Cortex of kidney (tissue), 1 donor: ENCODE measurements at places on chromosomes 1 and 21.

DNA sequence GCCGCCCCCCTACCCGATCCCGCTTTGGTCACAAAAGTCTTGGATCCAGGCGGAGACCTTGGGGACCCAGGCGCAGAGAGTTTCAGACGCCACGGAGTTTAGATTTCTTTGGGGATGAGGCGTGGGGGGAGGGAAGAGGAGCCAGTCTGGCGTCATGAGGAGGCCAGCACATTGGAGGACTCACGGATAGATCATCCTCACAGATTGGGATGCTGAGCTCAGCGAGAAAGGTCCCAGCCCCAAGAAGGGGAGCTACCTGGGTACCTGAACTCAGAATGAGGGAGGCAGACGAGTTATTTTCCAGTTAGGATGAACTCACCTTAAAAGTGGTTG, 393 bp downstream of the ELAPOR1 start:
- DNase-seq = no peak

DNA sequence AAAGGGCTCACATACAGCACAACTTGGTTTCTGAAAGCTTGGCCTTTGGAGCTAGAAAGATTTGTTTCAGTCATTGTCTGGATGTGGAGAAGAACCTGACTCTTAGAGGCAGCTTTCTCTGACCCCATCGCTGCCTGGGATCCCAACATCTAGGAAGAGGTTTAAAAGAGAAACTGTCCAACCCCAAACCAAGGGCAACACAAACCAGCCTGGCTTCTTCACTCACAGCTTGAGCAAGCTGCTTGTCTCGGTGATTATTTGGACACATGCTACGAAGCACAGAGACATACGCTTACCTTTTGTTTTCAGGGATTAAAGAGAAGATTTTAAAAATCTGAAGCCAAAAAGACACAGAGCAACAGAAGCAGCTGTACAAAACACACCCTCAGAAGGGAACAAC, 109.8 kb downstream of the ETS2 start:
- no peak for DNase-seq

DNA sequence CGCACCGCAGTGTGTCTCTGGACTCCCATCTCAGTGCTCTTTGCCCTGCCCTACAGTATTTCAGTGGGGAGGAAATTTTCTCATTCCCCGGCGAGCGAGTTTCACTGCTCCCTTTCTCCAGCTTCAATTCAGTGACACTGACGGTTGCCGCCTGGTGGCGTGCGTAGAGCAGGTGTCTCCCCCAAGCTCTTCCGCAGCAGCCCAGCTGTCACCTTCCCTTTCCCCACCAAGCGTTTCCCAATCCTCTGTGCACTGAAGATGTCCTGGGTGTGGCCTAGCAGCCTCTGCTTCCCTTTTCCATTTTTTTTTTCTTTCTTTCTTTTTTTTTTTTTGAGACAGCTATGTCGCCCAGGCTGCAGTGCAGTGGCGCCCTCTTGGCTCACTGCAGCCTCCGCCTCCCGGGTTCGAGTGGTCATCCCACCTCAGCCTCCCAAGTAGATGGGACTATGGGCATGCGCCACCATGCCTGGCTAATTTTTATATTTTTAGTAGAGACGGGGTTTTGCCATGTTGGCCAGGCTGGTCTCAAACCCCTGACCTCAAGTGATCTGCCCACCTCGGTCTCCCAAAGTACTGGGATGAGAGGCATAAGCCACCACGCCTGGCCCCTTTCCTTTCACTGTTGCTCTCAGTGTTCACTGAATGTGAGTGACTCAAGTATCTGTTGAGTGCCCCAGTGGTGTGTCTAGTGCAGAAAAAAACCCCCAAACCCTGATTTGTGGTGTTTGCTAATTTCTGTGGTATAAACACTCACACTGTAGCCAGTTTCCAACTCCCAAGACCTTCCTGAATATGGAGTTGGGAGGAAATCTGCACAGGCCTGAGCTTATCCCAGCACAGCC, 30.1 kb downstream of the TNFRSF1B start:
- DNase-seq = no peak

DNA sequence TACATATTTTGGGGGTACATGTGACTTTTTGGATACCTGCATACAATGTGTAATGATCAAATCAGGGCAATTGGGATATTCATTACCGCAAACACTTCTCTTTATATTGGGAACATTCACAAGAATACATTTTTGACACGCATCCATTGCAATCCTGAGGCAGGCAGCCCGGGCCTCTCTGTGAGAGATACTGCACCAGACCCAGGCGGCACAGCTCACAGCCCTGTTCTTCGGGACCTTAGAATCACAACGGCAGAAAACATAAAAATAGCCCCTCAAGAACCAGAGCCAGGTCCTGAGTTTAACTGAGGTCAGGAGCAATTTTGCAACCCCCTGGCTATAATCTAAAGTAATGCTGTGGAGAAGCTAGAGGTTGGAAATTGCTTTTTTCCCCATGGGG, 90.8 kb upstream of the PGBD5 start:
- no peak for DNase-seq

DNA sequence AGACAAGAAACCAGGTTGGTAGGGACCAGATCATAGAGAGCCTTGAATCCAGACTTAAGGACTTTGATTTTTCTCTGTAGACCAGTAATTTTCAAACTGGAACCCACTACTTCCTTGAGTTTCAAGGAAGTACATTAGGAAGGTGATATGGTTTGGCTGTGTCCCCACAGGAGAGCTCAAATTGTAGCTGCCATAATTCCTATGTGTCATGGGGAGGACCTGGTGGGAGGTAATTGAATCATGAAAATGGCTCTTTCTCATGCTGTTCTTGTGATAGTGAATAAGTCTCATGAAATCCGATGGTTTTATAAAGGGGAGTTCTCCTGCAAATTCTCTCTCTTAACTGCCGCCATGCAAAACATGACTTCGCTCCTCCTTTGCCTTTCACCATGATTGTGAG, 10.1 kb upstream of the PRKAA2 start:
- no peak for DNase-seq

DNA sequence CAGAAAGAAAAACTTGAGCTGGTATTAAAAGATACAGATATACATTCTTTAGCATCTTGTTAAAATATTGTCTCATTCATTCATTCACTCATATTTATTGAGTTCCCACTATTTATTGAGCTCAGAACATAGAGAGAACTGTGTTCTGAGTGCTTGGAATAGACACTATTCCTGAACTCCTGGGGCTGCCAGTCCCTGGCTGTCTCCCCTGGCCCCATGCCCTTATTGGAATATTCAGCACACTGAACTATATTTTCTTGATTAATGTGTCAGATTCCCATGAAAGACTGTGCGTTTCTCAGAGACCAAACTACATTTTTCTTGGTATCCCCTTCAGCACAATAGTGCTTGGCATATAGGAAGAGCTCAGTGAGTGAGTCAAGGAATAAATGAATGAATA, 44.0 kb upstream of the DAB1 start:
- no peak for DNase-seq

DNA sequence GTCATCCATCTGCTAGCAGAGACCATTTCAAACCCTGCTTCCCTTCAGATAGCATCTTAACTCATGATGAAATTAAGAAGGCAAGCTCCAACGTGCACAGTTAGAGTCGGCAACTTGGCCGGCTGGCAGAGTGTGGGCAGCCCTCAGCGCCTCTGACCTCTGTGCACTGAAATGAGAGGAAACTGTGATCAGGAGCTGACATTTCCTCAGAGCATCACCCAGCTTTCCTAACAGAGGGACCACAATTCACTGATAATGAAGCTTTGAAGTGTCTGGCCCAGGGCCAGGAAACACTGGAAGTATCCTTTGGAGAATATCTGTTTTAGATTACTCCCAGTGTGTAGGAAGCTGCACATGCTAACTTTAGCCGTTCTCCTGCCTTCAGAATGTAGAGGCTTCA, 145.0 kb upstream of the ZC3H11B start:
- no peak for DNase-seq

GRCh38 chr1:16387201-16388188, 20.5 kb downstream of the SZRD1 start:
- DNase-seq = no peak

GRCh38 chr1:226903819-226904716, 33.7 kb downstream of the PSEN2 start:
- no peak for DNase-seq

DNA sequence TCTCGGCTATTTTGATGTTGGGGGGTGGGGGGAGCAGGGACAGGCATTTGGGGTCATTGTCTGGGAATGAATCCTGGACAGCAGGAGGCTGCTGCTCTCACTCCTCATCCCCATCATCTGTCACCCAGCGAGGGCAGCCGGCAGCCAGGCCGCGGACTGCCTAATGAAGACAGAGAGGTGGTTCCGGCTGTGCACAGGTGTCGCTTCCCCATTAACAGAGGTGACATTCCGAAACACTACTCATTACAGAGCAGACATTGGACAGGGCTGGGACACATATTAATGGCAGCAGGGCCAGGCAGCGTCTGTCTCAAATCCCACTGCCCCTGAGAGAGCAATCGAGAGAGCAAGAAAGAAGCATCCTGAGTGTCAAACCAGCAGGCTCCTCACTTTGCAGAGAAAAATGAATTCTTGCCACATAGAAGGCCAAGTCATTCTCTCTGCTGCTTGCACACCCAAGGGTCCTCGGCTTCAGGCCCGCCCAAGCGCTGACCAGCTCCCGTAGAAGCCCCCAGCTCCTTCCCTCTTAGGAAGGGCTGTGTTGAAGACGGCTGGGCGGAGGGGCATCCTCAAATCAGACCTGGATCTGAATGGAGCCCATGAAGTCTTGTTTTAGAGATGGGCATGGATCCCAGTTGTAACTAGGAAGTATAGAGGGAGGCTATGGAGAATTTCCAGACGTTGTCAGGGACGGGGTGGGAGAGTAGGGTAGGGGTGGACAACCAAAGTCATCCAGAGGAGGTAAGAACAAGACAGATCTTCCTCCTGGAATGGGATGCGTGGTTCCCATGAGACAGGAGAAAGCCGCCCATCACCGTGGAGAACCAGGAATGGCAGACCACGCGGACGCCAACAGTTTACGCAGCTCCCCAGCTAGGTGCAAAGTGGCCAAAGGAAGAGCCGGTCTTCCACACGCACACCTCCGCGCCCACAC, 8.2 kb upstream of the LEMD1 start:
- no peak for DNase-seq

- DNase-seq = no peak
Measured at GRCh38 chr1:39538531-39539251, 37.9 kb downstream of the PABPC4 start.

- no peak for DNase-seq
Measured at GRCh38 chr1:36207339-36207738, 16.9 kb upstream of the THRAP3 start.

DNA sequence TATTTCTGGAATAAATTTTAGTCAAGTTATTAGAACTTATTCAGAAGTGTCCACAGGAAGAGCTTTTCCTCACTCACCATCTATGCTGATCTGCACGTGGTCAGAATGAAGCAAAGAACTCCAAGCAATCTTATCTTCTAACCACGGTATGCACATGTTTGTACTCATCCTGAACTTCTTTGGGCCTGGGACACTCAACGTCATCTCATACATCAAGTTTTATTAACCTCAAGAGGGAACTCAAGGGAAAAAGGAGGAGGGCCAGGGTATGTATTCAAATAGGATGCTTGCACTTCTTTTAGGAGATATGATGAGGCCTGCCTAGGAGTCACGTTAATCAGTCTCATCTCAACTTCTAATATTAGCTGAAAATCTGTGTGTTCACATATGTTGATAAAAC, 142.5 kb downstream of the C1orf94 start:
- no peak for DNase-seq

- no peak for DNase-seq
Measured at GRCh38 chr1:9728451-9729295, 77.1 kb downstream of the PIK3CD start.

- DNase-seq = no peak
Measured at GRCh38 chr21:43975469-43976098, 36.5 kb upstream of the TRAPPC10 start.

DNA sequence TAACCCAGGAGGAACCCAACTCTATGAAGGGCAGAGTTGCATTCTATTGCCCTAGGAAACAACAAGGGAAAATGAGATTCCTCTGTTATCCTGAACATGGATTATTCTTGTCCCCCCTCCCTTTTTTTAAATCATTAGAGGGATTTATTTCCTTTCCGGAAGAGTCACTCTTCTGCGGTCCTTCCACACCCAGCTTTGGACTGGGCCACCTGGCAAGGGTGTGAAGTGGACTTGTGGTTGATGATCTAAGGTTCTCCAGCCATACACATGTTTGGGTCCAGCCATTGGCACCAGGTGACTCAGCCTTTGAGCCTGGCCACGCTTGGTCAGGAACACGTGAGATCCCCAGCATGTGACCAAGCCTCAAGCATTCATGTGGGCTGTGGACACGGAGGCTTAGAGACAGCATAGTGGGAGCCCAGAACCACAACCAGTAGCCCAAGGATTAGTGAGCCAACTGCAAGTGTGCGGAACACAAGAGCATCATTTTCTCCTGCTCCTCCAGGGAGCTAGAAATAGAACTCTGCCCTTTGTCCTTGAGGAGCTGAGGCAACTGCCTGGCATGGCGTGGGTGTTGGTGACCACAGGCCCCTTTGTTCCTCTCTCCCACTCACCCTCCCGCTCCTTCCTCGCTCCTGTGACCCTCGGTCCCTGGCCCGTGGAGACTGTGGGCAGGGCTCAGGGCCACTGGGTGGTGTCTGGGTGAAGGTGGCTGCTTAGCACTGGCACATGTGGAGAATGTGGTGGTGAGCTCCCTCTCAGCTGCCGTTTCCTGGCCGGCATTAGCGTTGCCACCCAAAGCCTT, 50.1 kb downstream of the NENF start:
- no peak for DNase-seq

DNA sequence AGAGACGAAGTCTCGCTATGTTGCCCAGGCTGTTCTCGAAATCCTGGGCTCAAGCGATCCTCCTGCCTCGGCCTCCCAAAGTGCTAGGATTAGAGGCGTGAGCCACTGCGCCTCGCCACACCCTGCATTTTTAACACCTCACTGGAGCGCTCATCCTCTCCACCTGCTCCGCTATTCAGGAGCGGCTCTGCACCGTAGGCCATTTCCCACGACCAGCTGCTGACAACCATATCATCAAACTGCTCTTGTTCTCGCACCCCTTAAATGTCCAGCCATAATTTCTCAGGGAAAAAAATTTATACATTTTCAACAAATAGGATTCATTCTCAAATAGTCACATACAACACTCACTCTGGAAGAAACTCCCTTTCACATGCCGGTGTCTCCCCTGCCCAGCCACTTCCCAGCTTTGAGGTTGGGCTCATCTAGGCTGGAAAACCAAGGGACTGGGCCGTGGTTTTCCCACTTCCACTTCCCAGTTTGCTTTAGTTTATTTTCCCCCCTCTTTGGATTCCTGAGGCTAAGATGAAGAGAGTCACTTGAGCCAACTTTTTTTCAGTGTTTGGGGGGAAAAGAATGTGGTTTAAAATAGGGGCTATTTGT, 639 bp upstream of the IPO9 start:
- no peak for DNase-seq

GRCh38 chr21:34639882-34640788, 25.2 kb upstream of the RCAN1 start:
- no peak for DNase-seq
